ENCODE measurements at places on chromosomes 16 and 17. TPM values are rescaled to one million over a fixed set of nuclear protein-coding genes. Genes with fewer than 3 reads are reported as not detected.

GRCh38 chr17:80861892-80862291 is 129.7 kb upstream of the CHMP6 start:
- no peak for DNase-seq
- no peaks in the 10 kb centered on the region for H3K27me3 ChIP-seq
- peaks cover 54% of the 10 kb centered on the region for H3K36me3 ChIP-seq
- H3K4me1 ChIP-seq = peaks cover 10% of the 10 kb centered on the region
- H3K4me3 ChIP-seq = no peak overlapping the region

DNA sequence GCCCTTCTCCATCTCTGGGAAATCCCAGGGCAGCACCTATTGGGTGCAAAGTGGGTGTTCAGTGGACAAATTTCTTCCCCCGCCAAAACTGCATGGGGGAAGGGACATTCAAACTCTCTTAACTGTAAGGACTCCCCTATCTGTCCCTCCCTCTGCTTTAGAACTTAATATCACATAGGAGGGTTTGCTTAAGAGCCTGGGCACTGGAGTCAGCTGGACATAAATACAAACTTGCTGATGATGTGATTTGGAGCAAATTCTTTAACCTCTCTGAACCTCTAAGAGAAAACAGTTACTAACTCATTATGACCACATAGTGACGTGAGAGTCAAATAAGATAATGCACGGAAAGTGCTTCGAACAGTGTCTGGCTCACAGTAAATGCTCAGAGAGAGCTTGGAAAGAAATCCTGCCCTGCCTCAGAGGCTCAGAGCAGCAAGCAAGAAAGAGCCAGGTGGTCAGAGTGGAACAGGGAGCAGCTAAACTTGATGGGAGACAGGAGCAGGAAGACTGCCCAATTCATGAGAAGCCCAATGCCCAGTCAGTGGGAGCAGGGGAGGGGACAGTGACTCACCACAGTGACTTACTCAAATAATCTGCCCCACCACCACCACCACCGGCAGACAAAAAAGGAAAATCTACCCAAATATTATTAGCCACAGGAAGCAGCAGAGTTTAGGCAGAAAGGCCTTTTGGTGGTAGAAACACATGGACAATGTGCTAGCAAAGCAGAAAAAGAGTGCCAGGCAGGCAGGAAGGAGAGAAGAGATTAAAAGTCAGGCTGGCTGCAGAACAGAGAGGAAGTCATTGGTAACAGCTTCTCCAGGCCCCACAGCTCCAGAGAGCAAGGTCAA is 23.9 kb upstream of the CCL1 start:
- no peaks in the 10 kb centered on the region for H3K36me3 ChIP-seq
- peak overlapping the region; percentile 10 for H3K27ac ChIP-seq
- no peak for DNase-seq
- H3K4me3 ChIP-seq = no peak overlapping the region

DNA sequence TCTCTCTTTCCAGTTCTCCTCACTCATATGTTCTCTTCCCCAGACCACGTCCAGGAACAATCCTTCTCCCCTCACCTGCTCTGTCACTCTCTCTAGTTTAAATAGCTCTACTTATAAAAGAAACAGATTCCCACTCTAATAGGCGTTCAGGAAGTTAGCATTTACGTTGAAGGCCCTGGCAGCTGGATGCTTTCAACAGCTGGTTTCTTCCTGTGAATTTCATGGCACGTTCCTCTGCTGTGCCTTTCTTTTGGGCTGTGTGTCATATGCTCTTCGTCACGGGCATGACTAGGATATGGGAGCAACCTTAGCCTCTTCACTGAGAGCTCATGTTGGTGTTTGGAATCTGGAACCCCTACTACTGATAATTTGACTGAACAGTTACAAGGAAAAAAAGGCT is 73.2 kb downstream of the ZNF18 start:
- no peak overlapping the region for H3K4me3 ChIP-seq
- H3K27ac ChIP-seq = no peak overlapping the region
- H3K27me3 ChIP-seq = peaks cover 4% of the 10 kb centered on the region
- peaks cover 3% of the 10 kb centered on the region for H3K4me1 ChIP-seq

GRCh38 chr17:253091-253846 is 71.8 kb upstream of the DOC2B start:
- no peaks in the 10 kb centered on the region for H3K36me3 ChIP-seq
- no peak for DNase-seq
- H3K4me1 ChIP-seq = no peaks in the 10 kb centered on the region
- H3K4me3 ChIP-seq = no peak overlapping the region
- no peaks in the 10 kb centered on the region for H3K27me3 ChIP-seq
- H3K27ac ChIP-seq = no peak overlapping the region

- no peaks in the 10 kb centered on the region for H3K4me1 ChIP-seq
- no peak overlapping the region for H3K27ac ChIP-seq
- DNase-seq = no peak
Observed at GRCh38 chr17:75697651-75698291, 23.5 kb upstream of the ITGB4 start.

DNA sequence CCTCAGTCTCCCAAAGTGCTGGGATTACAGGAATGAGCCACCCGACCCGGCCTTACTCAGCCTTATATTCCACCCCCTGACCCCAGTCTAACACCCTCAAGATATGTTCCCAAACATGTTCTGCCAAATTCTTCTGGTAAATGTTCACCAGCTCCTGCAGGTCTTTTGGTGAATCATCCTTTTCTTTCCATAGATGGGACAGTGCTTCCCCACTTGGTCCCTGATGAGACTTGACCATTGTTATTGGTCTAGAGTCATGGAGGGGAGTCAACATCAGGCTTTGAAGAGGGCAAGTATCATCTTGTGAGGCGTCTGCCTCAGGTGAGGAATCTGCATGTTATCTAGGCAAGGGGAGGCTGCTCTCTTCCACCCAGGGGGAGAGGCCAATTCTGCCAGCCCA is 10.4 kb upstream of the RUNDC3A start:
- DNase-seq = no peak
- H3K4me1 ChIP-seq = no peaks in the 10 kb centered on the region
- H3K4me3 ChIP-seq = no peak overlapping the region
- no peaks in the 10 kb centered on the region for H3K36me3 ChIP-seq
- no peak overlapping the region for H3K27ac ChIP-seq

DNA sequence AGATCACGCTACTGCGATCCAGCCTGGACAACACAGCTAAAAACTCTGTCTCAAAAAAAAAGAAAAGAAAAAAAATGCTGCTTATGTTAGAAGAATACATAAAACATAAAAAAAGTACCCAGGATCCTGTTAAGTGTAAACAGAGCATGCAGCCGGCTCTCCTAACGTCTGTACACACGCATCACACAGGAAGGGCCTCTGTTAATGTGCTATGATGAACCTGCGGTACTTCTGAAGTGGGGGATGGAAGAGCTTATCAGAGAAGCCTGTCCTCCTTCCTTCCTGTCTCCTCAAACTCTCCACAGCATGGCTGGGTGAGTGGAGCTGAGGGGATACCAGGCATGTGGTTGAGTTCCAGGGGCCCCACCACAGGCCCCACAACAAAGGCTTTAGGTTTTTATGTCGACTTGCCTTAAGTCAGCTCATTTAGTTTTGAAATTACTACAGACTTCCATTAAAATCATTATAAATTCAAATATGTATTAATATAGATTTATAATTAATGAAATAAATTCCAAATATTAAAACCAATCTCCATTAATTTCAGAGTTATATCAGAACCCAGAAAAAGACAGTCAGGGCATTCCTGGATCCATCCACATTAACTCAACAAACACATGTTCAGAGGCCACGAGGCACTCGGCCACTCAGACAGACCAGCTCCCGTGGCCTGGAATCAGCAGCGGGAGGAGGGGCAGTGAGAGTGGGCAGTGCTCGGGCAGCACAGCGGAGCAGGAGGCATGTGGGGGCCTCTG is 11.7 kb downstream of the CCDC57 start:
- H3K36me3 ChIP-seq = peaks cover 12% of the 10 kb centered on the region
- DNase-seq = no peak
- no peaks in the 10 kb centered on the region for H3K27me3 ChIP-seq
- H3K27ac ChIP-seq = no peak overlapping the region
- H3K4me1 ChIP-seq = peaks cover 11% of the 10 kb centered on the region

DNA sequence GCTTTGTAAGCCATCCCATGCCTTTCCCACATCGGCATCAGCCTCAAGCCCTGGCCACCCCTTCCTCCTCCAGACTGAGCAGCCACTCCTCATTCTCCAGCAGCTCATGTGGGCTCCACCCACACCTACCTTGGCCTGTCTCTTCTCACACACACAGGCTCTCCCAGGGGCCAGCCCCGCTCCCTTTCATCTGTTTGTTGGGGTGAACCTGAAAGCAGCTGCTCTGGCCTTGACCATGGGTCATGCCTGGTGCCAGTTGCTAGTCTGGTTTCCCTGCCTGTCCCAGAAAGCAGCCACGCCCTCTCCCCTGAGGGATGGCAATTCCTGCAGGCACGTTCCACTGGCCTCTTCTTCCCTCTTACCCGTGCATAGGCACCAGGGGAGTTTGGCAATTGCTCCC is 11.4 kb upstream of the TMEM238L start:
- no peak overlapping the region for H3K4me3 ChIP-seq
- no peak overlapping the region for H3K27ac ChIP-seq
- no peaks in the 10 kb centered on the region for H3K36me3 ChIP-seq
- peaks cover 3% of the 10 kb centered on the region for H3K27me3 ChIP-seq

GRCh38 chr17:40097931-40098845 is 2.2 kb downstream of the NR1D1 start:
- DNase-seq = no peak
- H3K36me3 ChIP-seq = peaks cover 33% of the 10 kb centered on the region
- peak overlapping the region; percentile 91 for H3K4me3 ChIP-seq
- H3K4me1 ChIP-seq = peaks cover 71% of the 10 kb centered on the region
- H3K27me3 ChIP-seq = no peaks in the 10 kb centered on the region

GRCh38 chr17:50604513-50604912 is 30.2 kb upstream of the ABCC3 start:
- no peaks in the 10 kb centered on the region for H3K36me3 ChIP-seq
- H3K27me3 ChIP-seq = peaks cover 40% of the 10 kb centered on the region
- H3K4me1 ChIP-seq = no peaks in the 10 kb centered on the region
- no peak for DNase-seq
- H3K4me3 ChIP-seq = no peak overlapping the region

DNA sequence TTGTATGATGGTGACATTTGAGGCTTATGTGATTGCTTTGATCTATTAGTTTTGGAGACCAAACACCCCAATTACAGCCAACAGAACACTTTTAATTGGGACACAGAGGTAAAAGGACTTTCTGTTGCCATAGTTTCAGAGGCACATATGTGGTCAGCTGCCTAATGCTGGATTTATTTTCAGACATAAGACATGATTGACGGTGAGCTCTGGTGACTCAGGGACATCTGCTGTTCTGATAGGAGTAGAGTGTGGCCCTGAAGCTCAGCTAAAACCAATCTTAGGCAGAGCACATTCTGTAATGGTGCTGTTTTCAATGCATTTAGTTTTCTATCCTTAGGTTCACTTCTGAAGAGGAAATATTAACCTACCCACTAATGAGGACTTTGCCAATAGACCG is 247.1 kb downstream of the UTP18 start:
- no peaks in the 10 kb centered on the region for H3K36me3 ChIP-seq
- no peak overlapping the region for H3K4me3 ChIP-seq
- H3K4me1 ChIP-seq = no peaks in the 10 kb centered on the region
- H3K27me3 ChIP-seq = peaks cover 19% of the 10 kb centered on the region
- H3K27ac ChIP-seq = no peak overlapping the region

DNA sequence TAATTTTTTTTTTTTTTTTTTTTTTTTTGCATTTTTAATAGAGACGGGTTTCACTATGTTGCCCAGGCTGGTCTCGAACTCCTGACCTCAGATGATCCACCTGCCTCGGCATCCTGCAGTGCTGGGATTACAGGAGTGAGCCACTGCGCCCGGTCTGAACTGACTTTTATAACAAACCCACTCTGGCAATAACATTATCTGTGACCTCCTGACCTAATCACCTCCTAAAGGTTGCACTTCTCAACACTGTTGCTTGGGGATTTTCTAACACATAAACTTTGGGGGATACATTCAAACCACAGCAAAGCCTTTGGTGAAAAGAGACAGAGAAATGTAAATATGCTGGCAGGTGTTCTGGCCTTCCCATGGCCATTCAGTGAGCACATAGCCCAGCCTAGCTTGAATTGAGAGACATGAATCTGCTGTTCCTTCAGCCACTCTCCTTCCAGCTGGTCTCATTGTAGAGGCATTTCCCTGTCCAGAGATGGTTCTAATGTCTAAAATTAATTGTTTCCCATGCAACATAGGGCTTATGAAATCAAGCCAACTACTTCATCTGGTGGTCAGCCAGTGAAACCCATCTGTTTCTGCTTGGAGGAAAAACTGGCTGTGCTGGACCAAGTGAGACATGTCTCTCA is 28.3 kb downstream of the LYRM1 start:
- no peak overlapping the region for H3K27ac ChIP-seq
- H3K4me3 ChIP-seq = no peak overlapping the region
- no peaks in the 10 kb centered on the region for H3K4me1 ChIP-seq
- H3K36me3 ChIP-seq = peaks cover 12% of the 10 kb centered on the region

DNA sequence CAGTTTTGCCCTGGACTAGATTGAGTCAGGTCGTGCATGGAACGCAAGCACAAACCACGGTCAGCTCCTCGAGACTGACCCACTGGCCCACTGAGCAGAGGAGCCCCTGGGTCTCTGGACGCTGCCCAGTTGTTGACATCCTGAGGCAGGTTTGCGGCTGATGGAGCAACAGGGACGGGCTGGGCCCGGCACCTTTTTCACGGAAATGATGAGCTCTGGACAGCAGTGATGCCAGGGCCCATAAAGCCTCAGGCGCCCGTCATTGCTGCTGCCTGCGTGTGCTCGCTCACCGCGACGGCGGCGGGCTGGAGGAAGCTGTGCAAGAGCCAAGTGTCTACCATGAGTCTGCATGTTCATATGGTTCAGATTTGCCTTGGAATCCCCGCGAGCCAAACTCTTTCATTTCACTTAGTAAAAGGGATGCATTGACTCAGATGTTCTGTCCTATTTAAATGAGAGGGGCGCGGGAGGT is 30.8 kb upstream of the CRISPLD2 start:
- no peaks in the 10 kb centered on the region for H3K4me1 ChIP-seq
- H3K4me3 ChIP-seq = no peak overlapping the region
- no peak overlapping the region for H3K27ac ChIP-seq
- H3K27me3 ChIP-seq = no peaks in the 10 kb centered on the region

- peak overlapping the region; percentile 92 for H3K4me3 ChIP-seq
- H3K27me3 ChIP-seq = no peaks in the 10 kb centered on the region
- H3K36me3 ChIP-seq = peaks cover 3% of the 10 kb centered on the region
- peaks cover 88% of the 10 kb centered on the region for H3K4me1 ChIP-seq
- no peak for DNase-seq
- peak overlapping the region; percentile 96 for H3K27ac ChIP-seq
Observed at GRCh38 chr17:77325577-77326075, 184.9 kb downstream of the SEC14L1 start.

The KRTAP2-3 gene
- not detected for total RNA-seq

The CEP295NL gene
- 0.55 TPM for total RNA-seq

The MT3 gene
- total RNA-seq = not detected

The FBXO39 gene
- total RNA-seq = 0.22 TPM

The SPSB3 gene
- 36.4 TPM for total RNA-seq

The CSH1 gene
- total RNA-seq = not detected

The CNOT1 gene
- 243 TPM for total RNA-seq

The BAHCC1 gene
- total RNA-seq = 0.13 TPM

The NRN1L gene
- 0.69 TPM for total RNA-seq

The TSR1 gene
- total RNA-seq = 46.4 TPM

The TUBG2 gene
- total RNA-seq = 9.4 TPM

The SPATA22 gene
- not detected for total RNA-seq

The CDH16 gene
- total RNA-seq = not detected

Measured in activated B cell treated with CpG ODN at 0.5 μM for 24 hours (primary cell).